Left forelimb (tissue), 1 donor: ENCODE measurements at places on chromosomes 6 and 20.

GRCh38 chr20:54227241-54227640, 19.4 kb downstream of the PFDN4 start:
- DNase-seq, result no peak

GRCh38 chr20:43293068-43293786, 103.5 kb upstream of the PTPRT start:
- DNase-seq, result no peak

DNA sequence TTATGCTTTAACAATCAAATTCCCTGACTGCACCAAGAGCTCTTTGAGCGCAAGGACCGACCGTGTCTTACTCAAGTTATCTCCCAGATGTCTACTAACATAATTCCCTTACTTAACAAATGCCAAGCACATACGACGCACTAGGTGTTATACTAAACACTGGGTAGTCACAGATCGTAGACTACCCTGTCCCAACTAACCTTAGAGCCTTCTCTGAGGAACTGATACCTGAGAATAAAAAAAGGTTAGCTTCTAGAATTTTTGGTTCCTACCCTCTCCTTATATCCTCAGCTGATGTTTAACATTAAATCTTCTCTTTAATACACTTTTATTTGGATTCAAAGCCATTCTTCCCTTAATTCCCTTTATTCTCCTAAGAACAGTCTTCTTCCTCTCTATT, 38.5 kb downstream of the EPB41L2 start:
- no peak for DNase-seq

- DNase-seq, result no peak
These were observed 90.6 kb upstream of the SYNDIG1 start for GRCh38 chr20:24378661-24379483.

- DNase-seq, result no peak
These were observed 644.8 kb downstream of the RFPL4B start for GRCh38 chr6:112991912-112992311.

GRCh38 chr6:150145830-150146229, 3.0 kb downstream of the PPP1R14C start:
- DNase-seq, result no peak

- DNase-seq, result no peak
These were observed 28.8 kb downstream of the PDE7B start for GRCh38 chr6:135880066-135880972.

DNA sequence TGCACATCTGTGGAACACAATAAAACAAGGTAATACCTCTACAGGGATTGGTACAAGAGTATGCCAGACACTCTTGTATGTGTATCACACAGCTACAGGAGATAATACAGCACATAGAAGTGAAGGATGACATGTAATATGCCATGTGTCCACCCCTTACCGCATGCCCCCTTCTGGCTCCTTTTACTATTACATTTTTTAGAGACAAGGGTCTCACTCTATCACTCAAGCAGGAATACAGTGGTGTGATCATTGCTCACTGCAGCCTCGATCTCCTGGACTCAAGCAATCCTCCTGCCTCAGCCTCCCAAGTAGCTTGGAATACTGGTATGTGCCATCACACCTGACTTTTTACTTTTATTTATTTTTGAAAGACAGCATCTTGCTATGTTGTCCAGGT, 4.2 kb upstream of the NCR3 start:
- DNase-seq, result no peak
